ENCODE measurements at places on chromosomes 7 and 10.

GRCh38 chr7:46658281-46658680, 737.2 kb upstream of the IGFBP3 start:
- DNase-seq: no peak

DNA sequence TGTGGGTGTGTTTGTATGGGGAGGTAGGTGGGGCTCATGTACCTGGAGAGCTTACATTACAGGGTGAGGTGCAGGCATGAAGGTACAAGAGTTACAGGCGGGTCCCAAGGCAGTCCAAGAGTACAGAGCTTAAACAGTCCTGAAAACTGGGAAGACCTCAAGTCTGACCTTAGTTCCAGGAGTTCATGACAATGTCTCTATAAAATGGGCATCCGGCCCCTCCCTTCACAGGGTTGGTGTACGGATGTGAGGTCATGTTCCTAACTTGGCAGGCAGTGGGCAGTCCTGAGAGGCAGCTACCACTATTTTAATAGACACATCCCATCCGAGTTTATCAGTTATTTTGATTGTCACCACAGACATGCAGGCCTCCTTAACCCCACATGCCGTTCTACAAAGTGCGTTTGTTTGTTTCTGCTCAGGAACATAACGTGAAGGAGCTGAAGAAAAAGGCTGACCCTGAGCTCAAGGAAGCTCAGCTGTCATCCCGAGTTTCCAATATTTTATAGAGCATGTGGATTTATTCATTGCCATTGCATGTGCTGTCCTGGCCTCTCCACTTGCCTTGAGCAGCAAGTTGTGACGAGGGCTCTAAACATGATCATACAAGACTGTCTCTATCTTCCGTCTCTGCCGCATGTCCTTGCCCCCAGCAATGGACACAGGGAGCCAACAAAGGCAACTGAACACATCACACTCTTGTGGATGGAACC, 647.5 kb upstream of the IGFBP3 start:
- DNase-seq: no peak

- DNase-seq: no peak
These were observed 25.3 kb upstream of the PWWP2B start for GRCh38 chr10:132371641-132372081.

DNA sequence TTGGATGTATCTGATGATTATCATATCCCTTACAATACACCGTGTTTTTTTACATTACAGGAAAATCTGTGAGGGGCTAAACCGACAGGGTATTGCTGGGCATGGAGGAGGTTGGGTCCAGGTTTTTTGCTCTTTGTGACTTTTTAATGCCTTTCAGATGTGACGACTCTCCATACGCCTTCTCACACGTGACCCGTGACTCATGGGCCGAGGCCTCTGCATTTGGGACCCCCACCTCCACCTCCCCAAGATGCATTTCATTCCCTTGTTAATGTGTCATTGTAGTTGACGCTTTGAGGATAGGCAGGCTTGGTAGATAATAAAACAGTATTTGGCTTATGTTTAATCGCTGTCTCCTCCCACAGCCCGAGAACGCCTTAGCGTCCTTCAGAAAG, 95.3 kb downstream of the CUX1 start:
- DNase-seq: no peak

- DNase-seq: no peak
These were observed 37.0 kb upstream of the TMEM72 start for GRCh38 chr10:44874166-44874565.

DNA sequence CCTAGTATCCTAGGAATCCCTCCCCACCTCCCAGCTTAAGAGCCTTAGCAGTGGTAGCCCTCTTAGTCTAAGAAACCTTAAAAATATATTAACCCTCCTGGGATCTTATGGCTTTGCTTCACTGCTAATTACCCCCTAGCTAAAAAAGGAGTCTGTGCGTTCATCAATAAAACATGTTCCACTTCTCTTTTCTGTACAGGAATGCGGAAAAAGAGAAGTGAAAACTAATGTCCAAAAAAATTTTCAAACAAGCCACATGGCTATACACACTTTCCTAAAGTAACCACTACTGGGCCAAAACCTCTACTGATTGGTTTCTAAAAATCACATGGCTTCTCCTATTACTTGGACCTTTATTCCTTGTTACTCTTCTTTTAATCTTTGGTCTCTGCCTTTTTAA, 667.1 kb upstream of the LRRTM3 start:
- no peak for DNase-seq

DNA sequence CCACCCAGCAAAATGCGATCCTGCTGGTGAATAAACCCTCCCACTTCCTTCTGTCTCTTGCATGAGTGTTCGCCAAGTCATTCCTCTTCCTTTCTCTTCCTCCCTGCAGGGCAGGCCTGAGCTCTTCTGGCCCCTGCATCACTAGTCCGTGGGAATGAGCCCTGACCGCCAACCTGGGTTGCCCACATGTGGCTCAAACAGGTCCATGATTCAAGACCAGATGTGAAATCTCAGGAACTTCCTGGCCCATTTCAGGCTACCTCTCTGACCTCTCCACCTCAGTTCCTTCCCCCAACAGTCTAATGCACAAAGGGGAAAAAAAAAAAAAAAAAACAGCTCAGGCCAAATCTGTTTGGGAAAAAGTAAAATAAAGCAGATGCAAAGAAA, 5.4 kb upstream of the YWHAG start:
- no peak for DNase-seq

All from substantia nigra (tissue), 51 donors.